Progenitor cell of endocrine pancreas (in vitro differentiated cells): ENCODE measurements at places on chromosomes 1 and 21.

DNA sequence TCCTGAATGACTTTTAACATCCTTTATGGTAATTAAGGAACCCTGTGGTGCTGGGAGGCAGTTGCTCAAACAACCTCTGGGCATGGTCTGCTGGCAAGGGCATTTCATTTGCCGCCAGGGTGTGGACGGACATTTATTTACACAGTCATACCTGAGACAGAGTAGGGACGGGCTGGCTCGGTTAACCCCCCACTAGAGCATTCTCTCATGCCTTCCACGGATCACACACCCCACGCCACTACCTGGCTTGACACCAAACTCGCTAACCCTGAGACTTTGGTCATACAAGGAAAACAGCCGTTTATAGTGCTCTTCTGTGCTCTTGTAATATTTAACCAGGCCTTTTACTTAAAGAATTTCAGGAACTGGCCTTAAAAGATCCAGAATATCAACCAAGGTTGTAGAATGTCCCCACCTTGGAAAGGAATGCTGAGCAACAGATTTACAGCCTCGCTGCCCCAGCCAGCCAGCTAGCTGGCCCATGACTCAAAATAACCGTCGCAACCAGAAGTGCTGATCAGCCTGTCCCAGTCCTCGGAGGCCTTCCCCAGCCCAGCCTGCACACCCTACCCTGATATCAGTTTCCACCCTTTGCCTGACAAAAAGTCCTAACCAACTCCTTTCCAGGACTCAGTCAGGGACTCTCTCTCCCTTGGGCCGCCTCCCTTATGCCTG lies 6.5 kb upstream of the PDXK start:
- peaks cover 14% of the 10 kb centered on the region for H3K4me1 ChIP-seq
- peak overlapping the region; percentile 98 for H3K27ac ChIP-seq
- DNase-seq, result no peak

GRCh38 chr1:24362982-24363614 lies 43.9 kb downstream of the GRHL3 start:
- no peak overlapping the region for H3K27ac ChIP-seq
- H3K36me3 ChIP-seq, result peaks cover 1% of the 10 kb centered on the region
- H3K27me3 ChIP-seq, result peaks cover 3% of the 10 kb centered on the region
- DNase-seq, result no peak
- no peak overlapping the region for H3K4me3 ChIP-seq

DNA sequence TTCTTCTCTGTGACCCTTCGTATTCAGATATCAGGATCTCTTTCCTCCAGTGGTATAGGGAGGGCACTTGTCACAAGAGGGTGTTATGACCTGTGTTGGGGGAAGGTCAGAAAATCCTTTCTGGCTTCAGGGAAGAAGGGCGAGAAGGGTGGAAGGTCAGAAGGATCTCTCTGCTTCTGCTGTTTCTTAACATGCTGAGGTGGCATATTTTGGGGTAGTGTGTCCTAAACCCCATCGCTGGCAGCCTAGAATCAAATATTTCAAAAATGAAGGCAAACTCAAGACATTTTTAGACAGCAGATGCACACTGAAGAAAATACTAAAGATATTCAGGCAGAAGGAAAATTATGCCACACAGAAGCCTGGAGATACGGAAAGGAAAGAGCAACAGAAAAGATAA lies 207.6 kb downstream of the TM2D1 start:
- H3K4me3 ChIP-seq, result no peak overlapping the region
- peaks cover 3% of the 10 kb centered on the region for H3K27me3 ChIP-seq
- no peak overlapping the region for H3K27ac ChIP-seq
- peaks cover 2% of the 10 kb centered on the region for H3K4me1 ChIP-seq
- no peak for DNase-seq

DNA sequence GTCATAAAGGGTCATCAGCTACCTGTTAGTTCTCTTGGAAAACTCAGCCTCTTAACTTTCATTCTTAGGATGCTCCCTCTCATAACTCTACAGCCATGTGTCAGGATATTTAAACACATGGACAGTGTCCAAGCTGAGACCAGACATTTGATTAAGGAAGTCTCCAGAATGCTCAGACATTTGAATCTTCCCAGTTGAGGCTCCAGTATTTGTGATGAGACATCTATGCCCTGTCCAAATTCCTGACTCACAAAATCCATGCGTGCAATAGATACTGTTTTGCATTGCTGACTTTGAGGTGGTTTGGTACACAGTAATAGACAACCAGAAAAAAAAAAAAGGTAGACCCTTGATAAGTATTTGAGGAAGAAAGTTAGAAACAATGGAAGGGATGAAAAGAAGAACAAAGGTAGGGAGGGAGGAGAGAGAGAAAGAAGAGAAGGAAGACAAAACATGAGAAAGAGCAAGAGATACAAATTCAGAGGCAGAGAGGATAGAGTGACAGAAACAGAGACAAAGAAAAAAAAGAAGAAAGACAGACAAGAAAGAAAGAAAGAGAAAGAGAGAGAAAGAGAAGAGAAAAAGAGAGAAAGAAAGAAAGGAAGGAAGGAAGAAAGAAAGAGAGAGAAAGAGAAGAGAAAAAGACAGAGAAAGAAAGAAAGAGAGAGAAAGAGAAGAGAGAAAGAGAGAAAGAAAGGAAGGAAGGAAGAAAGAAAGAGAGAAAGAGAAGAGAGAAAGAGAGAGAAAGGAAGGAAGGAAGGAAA lies 275.5 kb upstream of the PRMT6 start:
- no peak for DNase-seq
- no peaks in the 10 kb centered on the region for H3K4me1 ChIP-seq
- no peak overlapping the region for H3K4me3 ChIP-seq
- no peak overlapping the region for H3K27ac ChIP-seq
- H3K27me3 ChIP-seq, result no peaks in the 10 kb centered on the region
- H3K36me3 ChIP-seq, result no peaks in the 10 kb centered on the region

DNA sequence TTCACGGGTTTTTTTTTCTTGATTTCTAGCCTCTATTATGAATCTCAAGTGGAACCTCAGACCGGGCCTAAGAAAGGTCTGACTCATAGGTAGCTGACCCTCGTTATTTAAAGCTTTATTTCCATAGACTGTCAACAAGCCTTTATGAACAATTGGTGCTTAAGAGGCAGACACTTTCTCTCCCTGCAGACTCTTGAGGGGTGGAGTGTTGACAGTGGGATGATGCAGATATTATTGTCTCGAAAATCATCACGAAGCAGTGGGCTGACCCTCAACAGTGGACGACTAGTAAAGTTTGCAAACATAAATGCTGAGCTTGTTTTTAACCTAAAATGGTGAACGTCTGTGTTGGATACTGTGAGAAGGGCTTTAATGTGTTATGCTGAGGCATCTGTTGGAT lies 1.8 kb downstream of the SFT2D2 start:
- H3K36me3 ChIP-seq, result peaks cover 12% of the 10 kb centered on the region
- DNase-seq, result no peak
- no peak overlapping the region for H3K27ac ChIP-seq
- H3K4me3 ChIP-seq, result peak overlapping the region; percentile 90
- peaks cover 3% of the 10 kb centered on the region for H3K27me3 ChIP-seq
- peaks cover 15% of the 10 kb centered on the region for H3K4me1 ChIP-seq

DNA sequence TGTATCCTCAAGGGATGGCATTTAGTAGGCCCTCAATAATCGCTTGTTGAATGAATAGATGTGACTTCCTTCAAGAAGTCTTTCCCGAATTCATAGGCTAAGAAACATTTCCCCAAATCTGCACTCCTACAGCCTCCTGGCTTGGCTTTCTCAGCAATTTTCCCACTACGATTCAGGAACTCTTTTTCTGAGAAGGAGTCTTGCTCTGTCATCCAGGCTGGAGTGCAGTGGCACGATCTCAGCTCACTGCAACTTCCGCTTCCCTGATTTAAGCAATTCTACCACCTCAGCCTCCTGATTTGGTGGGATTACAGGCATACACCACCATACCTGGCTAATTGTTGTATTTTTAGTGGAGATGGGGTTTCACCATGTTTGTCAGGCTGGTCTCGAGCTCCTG lies 37.9 kb upstream of the IFFO2 start:
- no peak for DNase-seq
- no peaks in the 10 kb centered on the region for H3K27me3 ChIP-seq
- H3K36me3 ChIP-seq, result no peaks in the 10 kb centered on the region
- H3K27ac ChIP-seq, result no peak overlapping the region
- H3K4me1 ChIP-seq, result peaks cover 2% of the 10 kb centered on the region

DNA sequence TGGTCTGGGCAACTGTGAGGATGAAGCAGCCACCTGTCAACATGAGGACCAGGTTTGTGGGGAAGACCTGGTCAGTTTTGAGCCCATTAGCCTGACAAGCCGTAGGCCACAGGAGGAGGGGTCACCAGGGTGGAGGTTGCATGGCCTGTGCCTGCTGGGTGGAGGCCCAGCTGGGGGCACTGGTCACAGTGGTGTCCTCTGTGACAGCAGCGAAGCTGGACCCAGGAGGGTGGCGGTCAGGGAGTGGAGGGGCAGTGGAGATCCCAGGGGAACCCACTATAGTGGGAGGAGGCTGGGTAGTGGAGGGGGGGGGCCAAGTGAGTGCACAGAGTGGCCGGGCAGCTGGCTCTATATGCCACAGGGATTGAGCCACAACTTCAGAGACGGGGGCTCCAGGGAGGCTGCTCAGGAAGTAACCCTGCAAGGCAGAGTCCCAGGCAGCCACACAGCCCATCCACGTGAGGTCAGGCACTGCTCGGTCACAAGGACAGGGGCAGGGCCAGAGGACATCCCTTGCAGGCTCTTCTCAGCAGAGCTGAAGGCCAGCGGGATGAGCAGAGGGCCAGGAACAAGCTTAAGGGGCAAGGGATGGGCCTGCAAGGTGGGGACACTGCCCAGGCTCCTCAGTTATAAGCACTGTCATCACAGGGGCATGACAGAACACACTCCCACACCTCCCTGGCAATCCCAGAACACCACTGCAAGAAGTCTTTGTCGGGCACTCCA lies 2.3 kb upstream of the C1orf35 start:
- peaks cover 4% of the 10 kb centered on the region for H3K36me3 ChIP-seq
- no peaks in the 10 kb centered on the region for H3K27me3 ChIP-seq
- H3K27ac ChIP-seq, result peak overlapping the region; percentile 33
- DNase-seq, result no peak
- H3K4me1 ChIP-seq, result peaks cover 16% of the 10 kb centered on the region
- no peak overlapping the region for H3K4me3 ChIP-seq

DNA sequence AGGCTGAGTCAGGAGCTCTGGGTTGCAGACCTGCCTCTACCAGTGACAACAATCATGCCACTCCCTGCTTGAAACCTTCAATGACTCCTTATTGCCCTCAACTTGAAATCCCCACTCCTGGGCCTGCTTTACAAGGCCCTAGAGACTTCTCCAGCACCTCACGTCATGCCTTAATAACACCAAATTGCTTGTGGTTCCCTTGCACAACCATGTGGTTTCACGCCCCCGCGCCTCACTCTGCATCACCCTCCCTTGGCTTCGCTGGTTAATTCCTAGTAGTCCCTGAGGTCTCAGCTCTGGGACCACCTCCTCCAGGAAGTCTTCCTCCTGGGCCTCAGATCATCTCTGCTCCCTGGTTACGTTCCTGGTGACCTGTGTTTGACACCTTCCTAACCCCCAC lies 33.0 kb downstream of the EPHA2 start:
- H3K27me3 ChIP-seq, result no peaks in the 10 kb centered on the region
- DNase-seq, result no peak
- no peak overlapping the region for H3K4me3 ChIP-seq

DNA sequence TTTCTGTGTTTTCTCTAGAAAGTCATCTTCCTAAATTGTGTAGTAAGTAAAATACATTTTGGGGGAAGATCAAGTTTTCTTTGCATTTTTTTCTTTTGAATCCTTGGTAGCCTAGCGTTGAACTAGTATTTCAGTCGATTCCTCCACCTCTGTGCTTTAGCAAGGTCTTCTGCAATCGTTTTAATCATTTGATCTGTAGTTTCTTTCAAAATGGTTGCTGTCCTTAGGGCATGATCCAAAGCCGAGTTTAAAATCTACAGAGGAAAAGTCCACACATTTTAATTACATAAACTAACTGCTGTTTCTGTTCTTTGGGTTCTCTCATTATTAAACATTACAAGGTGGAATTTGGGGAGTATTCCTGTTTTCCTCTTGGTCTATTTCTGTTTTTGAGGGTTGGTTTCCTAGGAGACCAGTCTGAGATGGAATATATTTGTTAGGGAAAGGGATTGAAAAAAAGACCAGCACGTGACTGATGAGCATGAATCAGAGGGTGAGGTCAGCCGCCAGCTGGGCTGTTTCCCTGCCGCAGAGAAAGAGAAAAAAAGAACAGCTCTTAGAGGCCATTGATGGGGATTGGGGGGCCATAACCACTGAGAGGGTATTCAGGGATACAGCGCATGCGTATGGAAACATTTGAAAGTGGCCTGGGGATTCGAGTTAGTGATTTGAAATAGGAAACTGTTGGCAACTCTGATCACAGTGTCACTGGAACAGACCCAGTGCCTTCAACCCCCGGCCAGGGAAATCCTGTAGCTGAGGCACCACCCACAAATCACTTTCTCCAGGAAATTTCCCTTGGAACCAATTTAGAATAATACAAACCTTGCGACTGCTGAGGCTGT lies 40.6 kb downstream of the AKNAD1 start:
- peaks cover 14% of the 10 kb centered on the region for H3K4me1 ChIP-seq
- peak overlapping the region; percentile 85 for H3K27ac ChIP-seq
- H3K4me3 ChIP-seq, result no peak overlapping the region
- no peak for DNase-seq
- H3K27me3 ChIP-seq, result no peaks in the 10 kb centered on the region
- no peaks in the 10 kb centered on the region for H3K36me3 ChIP-seq

DNA sequence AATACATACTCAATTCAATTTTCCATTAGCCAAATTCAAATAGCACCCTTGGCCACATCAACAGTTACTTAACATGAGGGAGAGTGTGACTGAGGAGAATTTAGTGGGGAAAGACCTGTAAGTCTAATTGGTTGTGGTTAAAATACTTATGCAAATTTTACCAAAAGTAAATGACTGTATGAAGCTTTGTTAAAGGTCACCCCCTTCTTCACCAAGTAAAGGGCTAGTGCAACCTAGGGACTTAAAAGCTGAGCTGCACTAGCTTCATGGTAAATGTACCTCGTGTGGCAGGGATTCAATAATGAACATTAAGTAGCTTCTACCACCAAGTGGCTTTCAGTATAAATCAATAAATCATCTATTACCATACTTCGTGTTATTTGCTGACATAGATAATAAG lies 372.0 kb downstream of the NTNG1 start:
- H3K36me3 ChIP-seq, result no peaks in the 10 kb centered on the region
- no peak overlapping the region for H3K27ac ChIP-seq
- H3K27me3 ChIP-seq, result no peaks in the 10 kb centered on the region
- no peak for DNase-seq
- H3K4me3 ChIP-seq, result no peak overlapping the region

- no peak for DNase-seq
- no peaks in the 10 kb centered on the region for H3K4me1 ChIP-seq
- no peaks in the 10 kb centered on the region for H3K27me3 ChIP-seq
Measured at GRCh38 chr1:6464514-6464836, 1.5 kb downstream of the TNFRSF25 start.

DNA sequence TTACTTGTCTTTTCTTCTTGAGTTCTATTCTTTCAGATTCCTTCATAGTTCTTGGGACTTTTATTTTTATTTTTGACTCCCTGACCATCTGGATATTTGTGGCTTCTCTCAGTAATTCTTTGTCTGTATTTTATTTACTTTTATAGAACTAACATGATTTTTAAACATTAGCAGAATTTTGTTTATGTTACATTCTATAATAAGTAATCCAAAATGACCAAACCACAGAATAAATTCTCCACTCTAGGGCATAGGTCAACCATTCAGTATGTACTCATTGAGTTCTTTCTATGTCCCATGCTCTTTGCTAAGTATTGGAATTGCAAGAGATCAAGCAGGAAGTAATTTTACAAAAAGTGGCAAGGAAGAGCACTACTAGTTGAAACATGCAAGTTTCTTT lies 969.0 kb downstream of the TTLL7 start:
- no peak overlapping the region for H3K4me3 ChIP-seq
- no peaks in the 10 kb centered on the region for H3K27me3 ChIP-seq
- peaks cover 5% of the 10 kb centered on the region for H3K36me3 ChIP-seq
- peaks cover 6% of the 10 kb centered on the region for H3K4me1 ChIP-seq

GRCh38 chr1:162389021-162389818 lies 7.7 kb downstream of the C1orf226 start:
- peak overlapping the region; percentile 35 for H3K27ac ChIP-seq
- H3K4me3 ChIP-seq, result no peak overlapping the region
- H3K36me3 ChIP-seq, result no peaks in the 10 kb centered on the region
- peaks cover 4% of the 10 kb centered on the region for H3K27me3 ChIP-seq
